ENCODE measurements at places on chromosomes 12 and 14. TPM values are rescaled to one million over a fixed set of nuclear protein-coding genes. Genes with fewer than 3 reads are reported as not detected.

The TMEM30B gene
- 1.3 TPM for total RNA-seq

DNA sequence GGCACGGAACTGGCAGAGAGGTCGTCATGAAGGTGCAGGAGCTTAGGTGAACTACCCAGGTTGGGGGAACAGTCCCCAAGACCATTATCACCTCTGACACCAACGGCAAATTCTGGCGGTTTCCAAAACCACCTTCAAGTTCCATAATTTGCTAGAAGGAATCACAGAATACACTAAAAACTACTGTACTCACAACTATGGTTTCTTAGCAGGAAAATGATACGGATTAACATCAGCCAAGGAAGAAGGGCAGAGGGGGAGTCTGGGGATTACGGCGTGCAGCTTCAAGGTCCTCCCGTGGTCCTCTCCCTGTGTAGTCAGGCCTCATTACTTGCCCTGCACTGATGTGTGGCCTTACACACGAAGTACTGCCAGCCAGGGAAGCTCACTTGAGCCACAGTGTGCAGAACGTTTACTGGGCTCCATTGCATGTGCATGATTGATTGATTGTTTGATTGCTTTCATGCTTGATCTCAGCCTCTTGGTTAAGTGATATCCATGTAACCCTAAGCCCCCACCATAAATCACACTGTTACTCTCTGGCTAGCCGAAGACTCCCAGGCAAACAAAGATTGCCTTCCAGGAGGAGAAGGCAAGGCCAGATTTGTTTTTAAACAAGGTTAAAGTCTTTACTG, 837 bp upstream of the STX2 start:
- no peak for DNase-seq

The TECPR2 gene
- total RNA-seq: 32.0 TPM

DNA sequence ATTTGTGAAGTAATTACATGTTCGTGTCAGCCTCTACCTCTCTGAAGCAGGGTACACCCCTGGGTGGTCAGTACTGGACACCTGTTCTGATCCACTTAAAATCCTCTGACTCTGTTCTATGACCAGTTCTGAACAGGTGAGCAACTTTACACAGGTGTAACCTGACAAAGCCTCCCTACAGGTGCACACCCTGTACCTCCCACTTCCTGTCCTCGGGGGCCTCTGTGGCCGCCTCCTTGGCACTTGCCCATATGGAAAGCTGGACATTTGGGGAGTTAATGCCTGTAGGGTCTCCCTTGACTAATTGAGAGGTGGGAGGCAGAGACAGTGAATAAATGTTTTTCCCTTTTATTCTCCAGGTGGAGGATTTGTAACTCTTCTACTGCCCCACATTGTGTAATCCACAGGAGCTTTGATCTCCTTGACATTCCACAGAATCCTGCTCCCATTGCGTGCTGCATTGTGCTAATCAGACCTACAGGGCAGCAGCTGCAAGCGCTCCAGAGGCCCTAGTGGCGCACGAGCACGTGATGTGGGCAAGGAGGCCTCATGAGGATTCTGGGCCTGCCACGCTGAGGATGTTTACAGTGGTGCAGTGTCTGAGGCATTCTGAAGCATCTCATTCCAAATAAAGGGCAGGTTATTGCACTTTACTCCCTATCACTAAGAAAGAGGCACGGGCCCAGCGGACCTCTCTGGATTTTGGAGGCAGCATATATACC, 45.8 kb upstream of the BATF start:
- peak; percentile 31 for DNase-seq

The COX8C gene
- not detected for total RNA-seq

GRCh38 chr14:96271421-96271762, 15.4 kb downstream of the BDKRB1 start:
- no peak for DNase-seq

DNA sequence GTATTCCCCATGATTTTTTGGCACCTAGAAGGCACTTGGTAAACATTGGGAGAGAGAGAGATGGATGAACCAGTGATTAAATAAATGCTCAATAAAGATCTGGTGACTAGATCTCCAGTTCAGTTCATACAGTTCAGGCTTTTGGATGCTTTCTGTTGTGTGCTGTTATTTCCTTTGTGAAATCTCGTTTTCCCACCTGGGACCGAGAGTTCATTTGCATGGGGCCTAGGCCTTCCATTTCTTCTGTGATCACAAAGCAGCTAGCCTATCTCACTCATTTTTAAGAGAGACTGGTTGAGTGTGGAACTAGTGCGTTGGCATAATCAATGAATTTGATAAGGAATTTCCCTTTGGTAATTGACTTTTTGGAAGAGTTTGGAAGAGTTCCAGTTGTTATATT, 104.0 kb downstream of the VRK1 start:
- DNase-seq: no peak

DNA sequence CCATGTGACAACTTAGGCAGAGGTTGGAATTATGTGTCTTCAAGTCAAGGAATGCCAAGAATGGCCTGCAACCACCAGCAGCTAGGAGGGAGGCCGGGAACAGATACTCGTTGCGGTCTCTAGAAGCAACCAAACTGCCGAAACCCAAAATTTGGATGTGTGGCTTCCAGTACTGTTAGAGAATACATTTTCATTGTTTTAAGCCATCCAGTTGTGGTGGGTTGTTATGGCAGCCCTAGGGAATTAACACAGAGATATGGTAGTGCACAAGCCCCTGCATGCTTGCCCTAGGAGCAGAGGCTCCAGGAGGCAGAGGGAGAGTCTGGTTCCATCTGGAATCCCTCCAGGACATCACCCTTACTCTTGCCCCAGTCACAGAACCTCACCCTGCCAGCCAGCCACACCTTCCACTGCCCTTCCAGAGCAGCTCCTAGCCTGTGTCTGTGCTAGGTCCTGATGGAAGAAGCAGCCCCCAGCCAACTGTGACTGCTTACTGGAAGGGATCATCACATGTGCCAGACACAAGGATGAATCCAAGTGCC, 19.5 kb downstream of the PITPNM2 start:
- no peak for DNase-seq

DNA sequence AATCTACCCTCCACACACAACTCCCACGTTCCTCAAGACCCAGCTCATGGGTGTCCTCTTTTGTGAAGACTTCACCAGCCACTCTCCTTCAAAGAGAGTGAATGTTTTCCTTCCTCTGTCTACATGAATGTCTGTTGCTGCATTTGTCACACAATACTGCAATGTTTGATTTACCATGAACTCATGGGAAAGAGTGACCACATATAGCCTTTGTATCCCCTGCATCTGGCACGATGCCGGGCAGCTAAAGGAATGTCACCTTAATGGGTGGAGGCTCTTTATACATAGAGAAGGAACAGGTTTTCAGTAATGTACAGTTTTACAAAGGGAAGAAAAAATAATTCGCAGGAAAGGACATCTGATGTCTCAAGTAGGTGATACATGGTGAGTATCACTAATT, 12.1 kb upstream of the BCDIN3D start:
- no peak for DNase-seq

The NUP37 gene
- total RNA-seq: 17.0 TPM

DNA sequence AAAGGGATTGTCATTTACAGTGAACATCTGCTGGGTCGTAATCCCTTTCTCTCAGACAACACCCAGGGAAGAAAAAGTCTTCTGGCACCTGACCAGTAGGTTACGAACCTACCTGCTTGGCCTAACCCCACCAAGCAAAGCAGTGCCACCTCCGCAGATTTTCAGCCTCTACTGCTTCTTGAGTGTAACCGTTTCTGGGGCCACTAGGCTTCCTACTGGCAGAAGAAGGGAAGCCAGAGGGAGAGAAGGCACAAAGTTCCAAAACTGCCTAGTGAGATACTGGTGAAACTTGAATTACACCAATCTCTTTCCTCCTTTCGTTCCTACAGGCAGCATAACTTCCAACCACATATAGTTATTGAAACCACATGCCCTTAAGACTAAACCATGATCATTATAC, 383.6 kb downstream of the BCAT1 start:
- no peak for DNase-seq

The NAV3 gene
- 6.8 TPM for total RNA-seq

GRCh38 chr14:29321646-29322045, 555.1 kb downstream of the FOXG1 start:
- no peak for DNase-seq

DNA sequence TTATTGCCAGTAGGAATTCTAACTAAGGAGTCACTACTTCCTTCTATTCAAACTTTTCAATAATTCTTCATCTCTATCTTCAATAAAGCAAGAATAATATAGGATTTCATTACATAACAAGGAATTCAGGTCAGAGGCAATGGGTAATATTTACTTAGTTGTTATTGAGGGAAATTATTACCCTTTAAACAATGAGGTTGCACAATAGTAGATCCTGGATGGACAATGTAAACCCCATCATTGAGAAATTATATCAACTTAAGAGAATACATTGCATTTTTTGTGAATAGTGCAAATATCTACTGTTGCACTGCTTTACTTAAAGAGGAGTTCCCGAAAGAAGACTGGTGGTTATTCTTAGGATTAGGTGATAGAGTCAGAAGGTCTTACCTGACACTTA, 43.8 kb downstream of the A2M start:
- no peak for DNase-seq

GRCh38 chr12:49548822-49549648, 10.2 kb downstream of the KCNH3 start:
- DNase-seq: peak; percentile 83

GRCh38 chr14:35883677-35884293, 57.6 kb downstream of the BRMS1L start:
- no peak for DNase-seq

GRCh38 chr12:118537481-118537917, 161.1 kb downstream of the SUDS3 start:
- DNase-seq: peak; percentile 13

The LBHD2 gene
- not detected for total RNA-seq

The RPGRIP1 gene
- total RNA-seq: 0.42 TPM

DNA sequence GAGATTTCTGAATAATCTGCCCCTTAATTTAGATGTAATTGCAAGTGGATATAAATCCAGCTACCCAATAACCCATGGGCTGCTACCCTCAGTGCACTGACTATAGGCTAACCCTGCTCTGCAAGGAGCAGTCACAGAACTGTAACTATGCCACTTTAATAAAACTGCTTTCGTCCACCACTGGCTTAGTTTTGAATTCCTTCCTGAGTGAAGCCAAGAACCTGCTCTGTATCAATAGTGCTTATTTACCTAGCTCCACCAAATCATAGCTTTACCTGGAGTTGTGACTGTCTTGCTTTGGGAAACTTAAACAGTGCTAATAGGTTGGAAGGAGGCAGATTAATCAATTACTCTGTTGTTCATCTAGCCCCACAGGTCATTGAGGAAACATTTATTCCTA, 1524.4 kb upstream of the SEL1L start:
- DNase-seq: no peak

DNA sequence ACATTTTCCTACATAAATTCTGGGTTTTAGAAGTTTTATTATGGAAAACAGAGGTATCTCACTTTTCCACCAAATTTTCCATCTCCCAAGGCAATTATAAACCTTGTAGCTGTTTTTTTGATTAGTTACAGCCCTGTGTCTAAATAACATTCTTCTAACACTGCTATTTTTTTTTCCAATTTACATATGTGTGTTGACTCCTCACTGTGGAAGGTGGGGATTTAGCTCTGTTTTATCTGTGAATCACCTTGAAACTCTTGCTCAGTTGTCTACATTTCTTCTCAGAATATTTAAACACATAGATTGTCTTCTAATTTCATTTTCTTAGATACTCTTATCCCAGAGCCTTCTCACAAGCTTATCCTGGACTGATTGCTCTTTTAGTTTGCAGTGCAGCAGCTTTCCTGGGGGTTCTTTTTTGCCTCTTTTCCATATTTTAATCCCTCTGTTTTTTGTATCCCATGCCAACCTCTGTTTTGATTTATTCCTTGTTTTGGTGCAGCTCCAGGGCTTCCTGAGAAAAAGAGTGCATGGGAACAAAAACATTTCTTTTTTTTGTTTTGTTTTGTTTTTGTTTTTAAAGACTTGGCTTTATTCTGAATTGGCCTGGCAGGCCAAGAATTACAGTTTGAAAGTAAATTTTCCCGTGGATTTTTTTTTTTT, 36.7 kb downstream of the TBC1D15 start:
- no peak for DNase-seq

DNA sequence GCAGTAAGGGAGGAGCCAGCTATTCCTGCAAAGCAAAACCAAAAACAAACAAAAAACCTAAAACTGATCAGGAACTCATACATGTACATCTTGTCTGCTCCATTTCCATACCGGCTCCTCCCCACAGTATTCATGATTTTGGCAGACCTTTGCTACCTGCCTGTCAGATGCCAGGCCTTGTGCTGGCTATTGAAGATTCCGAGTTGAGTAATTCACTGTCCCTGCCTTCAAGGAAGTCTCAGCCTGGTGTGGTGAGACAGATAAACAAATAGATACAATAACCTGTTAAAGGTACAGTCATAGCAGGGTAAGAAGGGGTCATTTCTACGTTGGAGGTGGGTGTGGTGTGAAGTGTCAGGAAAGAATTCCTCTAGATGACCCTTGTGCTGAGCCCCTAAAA, 42.7 kb downstream of the SUSD6 start:
- no peak for DNase-seq

GRCh38 chr12:132835076-132836025, 6.7 kb upstream of the GOLGA3 start:
- DNase-seq: peak; percentile 21

DNA sequence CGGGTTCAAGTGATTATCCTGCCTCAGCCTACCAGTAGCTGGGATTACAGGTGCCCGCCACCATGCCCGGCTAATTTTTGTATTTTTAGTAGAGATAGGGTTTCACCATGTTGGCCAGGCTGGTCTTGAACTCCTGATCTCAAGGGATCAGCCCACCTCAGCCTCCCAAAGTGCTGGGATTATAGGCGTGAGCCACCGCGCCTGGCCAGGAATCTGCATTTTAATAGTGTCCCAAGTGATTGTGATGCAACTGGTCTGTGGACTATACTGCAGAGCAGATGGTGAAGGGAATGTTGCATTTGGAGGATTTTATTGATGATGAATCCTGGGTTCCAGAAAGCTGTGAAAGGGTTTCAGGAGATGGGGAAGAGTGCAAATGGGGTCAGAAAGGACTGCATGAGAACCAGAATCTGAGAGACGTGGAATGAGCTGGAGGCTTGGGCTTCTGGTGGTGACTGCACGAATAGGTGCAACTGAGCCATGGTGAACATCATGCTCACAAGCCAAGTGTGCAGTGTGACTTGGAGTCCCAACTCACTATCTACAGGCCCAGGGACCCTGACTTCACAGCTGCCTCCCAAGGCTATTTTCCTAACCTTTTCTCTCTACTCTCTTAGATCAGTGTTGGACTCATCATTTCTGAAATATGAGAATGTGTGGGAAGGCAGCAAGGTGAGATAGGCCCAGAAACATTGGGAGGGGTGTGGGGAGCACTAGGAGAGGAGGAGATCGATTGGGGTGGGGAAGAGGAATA, 4.5 kb downstream of the RPS26 start:
- DNase-seq: no peak

GRCh38 chr14:100422556-100423316, 99.6 kb downstream of the SLC25A47 start:
- DNase-seq: no peak

The BDKRB1 gene
- not detected for total RNA-seq

GRCh38 chr12:67433385-67434175, 164.4 kb downstream of the CAND1 start:
- DNase-seq: no peak

The SCNN1A gene
- total RNA-seq: 0.08 TPM

Measured in right cardiac atrium (tissue), 5 donors.